ENCODE measurements at places on chromosomes 1 and 21.

- no peak for DNase-seq
Observed at GRCh38 chr1:70915258-70916033, 132.2 kb downstream of the PTGER3 start.

DNA sequence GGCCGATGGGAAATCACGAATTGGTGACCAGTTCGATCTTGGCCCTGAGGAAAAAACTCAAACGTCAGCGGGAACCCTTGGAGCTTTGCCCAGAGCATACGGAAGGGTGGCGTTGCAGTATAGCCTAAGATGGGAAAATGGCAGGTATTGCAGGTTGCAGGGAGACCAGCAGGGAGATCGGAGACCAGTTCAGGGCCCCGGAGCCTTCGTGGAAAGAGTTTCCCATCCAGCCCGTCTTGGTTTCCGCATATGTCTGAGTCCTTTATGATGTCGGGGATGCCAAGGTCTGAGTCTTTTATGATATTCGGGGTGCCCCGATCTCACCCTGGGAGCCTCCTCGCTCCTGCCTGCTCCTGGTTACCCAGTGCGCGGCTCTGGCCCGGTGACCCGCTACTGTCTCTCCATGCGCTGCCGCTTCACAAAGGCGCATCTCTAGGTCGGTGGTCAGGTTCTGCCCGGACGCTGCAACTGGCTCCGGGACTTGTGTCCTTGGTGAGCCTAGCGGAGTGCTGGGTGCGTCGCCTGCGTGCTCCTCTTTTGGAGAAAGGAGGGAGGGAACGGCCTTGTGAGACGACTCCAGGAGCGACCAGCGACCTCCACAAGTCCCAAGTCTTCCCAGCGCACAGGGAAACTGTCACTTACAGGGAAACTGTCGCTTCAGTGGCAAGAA lies 94.2 kb downstream of the PRKAB2 start:
- no peak for DNase-seq

DNA sequence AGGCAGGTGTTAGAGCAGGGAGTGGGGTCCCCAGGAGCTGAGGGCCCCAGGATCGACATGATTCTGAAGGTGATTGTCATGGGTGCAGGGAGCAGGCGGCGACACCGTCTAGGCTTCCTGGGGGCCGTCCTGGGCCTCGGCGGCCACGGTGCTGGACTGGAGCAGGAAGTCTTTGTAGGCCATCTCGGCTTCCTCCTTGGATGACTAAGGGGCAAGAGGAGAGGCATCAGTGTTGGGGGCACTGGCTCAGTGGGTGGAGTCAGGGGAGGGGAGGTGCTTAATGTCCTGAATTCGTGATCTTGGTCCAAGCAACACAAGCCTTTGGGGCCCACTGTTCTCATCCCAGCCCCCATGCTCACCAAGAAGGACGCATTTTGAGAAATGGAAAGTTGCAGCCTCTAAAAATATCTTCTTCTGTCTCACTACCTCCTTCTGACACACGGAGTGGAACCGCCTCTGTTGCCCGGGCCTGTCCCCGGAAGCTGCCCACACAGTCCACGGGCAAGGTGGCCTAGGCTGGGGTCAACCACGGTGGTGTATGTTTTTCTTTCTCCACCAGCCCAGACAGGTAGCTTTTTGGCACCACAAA lies 8.6 kb upstream of the FCMR start:
- DNase-seq: no peak

- no peak for DNase-seq
Observed at GRCh38 chr1:116278541-116278866, 94.5 kb upstream of the ATP1A1 start.

DNA sequence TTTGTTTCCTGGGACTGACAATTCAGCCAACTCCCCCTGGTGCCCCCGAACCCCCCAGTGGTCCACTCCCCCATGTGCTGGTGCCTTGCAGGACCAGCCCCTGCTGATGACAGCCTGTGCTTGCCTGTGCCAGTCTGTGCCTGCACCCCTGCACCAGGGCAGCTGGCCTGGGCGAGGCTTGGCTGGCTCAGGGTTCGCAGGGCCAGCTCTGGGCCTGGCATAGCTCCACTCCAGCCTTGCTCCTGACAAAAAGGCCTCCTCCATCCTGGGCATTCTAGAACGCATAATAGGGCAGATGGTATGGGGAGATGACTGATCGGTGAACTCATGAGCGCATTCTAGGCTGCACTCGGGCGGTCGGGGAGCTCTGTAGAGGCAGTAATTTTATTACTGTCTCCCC lies 5.4 kb downstream of the CNTN2 start:
- no peak for DNase-seq

DNA sequence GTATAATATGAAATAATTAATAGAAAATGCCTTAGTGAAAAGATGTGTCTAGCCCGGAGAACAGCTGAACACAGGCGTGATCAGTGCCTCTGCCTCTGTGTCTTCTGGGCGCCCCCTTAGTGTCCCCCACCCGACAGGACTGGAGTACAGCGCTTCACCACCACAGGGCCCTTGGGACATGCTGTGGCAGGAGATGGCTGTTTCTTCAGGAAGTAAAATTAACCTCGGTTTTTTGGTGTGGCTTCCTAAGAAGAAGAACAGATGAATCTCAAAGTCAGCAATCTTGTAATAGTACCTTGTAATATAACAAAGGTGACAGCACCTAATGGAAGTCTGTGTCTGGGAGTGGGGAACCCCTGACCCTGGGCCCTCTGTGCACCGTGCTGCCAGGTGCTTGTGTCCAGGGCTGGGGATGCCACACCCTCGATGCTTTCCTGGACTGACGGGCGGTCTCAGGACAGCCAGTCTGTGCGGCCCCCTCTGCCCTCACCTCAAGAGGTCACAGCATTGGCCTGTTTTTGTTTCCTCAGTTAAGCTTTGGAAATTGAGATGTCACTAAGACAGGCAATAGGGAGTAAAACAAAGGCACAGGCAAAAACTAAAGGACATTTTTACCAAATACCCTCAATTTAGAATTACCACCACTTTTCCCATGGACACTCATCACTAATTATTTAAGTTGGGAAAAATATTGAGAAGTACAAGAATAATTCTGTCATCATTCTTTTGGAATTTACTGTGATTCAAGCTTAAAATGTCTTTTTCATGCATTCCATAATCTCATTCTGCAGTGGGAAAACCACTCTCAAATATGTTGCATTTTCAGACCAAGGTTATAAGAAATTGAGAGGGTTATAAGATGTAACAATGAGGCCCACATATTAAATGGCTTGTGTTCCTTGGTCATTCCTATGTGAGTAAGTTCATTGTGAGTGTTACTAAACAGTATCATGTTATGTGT lies 79.3 kb downstream of the ADARB1 start:
- DNase-seq: no peak

DNA sequence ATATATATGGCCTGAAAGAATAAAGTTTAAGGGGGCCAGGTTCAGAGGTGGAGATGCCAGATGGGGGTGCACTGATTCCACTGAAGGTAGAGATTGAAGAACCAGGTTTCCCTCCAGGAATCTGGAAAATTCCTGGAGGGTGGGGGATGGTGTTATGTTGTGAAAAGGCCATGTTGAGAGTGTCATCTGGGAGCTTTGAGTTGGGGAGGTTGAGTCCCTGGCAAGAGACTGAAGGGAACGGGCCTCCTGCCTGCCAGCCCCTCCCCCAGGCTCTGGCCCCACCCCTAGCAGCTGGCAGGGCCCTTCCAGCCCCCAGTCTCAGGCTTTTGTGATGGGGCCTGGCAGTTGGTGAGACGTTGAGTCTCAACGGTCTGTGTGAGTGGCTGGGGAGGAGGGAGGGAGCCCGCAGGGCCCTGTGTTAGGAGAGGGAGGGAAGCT lies 4.1 kb downstream of the PTPRU start:
- no peak for DNase-seq

DNA sequence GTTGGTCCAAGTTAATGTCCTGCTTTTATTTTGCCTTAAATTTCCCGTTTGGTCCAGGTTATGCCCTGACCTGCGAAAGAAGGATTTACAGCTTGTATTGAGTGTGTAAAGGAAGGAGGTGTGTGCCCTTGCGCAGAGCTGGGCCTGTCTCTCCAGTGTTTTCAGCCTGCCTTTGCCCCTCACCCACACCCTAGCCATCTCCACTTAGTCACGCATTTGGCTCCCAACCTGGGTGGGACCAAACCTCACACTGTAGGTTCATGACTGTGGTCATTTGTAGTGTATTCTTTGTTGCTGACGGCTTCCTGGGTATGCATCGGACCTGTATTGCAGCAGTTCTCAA lies 572 bp upstream of the SRSF10 start:
- DNase-seq: no peak

GRCh38 chr1:228323401-228323800 lies 83.2 kb downstream of the TRIM11 start:
- no peak for DNase-seq

GRCh38 chr1:72649991-72650390 lies 367.7 kb upstream of the NEGR1 start:
- DNase-seq: no peak

GRCh38 chr1:77900687-77901293 lies 12.4 kb downstream of the NEXN start:
- peak; percentile 17 for DNase-seq

- no peak for DNase-seq
Observed at GRCh38 chr1:2644171-2644570, 11.4 kb upstream of the MMEL1 start.

DNA sequence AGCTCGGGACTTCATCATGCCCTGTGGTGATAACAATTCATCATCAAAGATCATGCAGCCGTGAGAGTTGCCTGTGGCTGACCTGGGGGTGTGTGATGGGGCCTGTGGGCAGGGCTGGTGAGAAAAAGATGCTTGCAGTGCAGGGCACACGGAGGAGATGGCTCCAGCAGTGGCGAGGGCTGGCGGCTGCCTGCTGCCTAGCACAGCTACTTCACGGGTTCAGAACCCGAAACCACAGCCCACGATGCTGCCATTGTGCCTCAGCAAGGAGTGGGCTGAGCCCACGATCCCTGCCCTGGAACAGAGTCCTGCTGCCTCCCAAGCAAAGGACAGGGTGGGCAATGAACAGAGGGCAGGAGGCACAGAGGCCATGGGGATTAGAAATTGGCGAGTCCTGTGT lies 631 bp upstream of the KRTAP10-9 start:
- DNase-seq: no peak

DNA sequence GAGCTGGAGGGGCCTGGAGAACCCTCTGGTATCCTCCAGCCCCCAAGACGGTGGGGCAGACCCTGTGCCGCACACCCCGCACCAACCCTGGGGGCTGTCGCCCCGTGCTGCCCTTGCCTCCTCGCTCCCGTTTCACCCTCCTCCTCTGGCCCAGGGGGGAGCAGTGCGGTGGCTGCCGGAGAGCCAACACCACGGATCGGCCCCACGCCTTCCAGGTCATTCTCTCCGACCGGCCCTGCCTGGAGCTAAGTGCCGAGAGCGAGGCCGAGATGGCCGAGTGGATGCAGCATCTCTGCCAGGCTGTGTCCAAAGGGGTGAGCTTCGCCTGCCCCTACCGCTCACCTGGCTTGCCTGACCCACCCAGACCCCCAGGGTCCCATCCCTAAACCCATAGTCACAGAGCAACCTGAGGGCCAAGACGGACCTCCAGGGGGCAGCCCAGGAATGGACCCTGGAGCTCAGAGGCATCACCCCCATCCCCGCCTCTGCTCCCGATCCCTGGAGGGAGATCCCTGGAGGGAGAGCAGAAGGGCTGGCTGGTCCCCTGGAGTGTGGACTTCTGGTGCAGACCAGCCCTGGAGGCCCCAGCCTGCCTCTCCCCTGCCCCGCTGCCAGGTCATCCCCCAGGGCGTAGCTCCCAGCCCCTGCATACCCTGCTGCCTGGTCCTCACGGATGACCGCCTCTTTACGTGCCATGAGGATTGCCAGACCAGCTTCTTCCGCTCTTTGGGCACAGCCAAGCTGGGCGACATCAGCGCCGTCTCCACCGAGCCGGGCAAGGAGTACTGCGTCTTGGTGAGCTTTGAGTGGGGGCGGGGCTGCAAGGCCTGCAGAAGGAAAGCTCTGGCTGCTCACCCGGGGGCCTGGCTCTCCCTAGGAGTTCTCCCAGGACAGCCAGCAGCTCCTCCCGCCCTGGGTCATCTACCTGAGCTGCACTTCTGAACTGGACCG lies 4.0 kb upstream of the SLC25A34 start:
- no peak for DNase-seq

DNA sequence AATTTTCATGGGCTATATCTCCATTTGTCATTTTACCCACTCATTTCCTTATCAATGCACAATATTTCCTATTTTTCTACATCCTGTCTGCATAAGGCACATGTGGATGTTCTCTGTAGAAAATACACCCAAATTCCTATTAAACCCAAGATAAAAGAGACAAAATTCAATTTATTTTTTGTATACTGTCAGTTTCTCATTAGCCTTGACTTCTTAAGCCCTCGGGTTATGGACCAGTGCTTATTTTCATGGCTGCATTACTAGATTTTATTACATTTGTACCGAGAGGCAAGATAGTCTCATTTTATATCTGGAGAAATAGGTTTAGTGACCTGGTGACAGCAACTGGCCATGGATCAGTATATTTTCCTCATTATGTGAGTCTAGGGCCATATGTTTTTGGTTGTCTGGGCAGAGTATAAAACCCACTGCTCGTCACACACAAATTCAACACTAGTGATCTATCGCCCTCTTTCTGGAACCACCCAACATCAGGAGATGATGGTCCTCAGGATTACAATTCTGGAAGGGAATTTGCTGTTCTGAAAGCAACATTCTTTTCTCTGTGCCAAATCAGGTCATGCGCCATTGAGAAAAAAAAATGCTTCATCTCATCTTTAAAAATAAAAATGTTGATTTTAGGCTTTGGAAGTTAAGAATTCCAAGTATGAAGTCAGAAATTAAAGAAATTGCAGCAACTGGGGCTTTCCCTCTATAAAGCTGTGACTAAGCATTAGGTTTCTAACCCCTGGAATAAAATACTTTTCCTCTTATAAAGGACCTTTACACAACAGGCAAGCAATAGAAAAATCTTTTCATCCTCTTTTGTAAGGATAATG lies 81.4 kb downstream of the ASTN1 start:
- DNase-seq: no peak

DNA sequence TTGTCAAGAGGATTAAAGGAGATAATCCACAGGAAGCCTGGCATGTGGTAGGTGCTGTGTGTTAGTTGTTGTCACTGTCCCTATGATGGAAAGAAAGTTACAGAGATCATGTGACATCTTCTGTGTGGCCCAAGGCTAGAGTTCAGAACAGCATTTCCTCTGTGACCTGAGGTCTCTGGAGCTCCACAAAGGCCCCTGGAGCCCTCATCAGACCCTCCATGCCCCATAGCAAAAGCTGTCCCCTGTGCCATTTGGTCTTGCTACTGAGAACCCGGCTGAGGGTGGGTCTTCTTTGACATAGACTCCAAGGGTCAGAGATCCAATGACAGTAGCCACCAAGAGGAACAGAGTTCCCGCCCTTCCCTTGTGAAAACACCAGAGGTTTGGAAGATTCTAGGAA lies 8.1 kb downstream of the CELA2B start:
- no peak for DNase-seq

GRCh38 chr1:214569357-214570004 lies 18.1 kb upstream of the PTPN14 start:
- DNase-seq: no peak
